ENCODE measurements at places on chromosomes 1 and 21. TPM values are rescaled to one million over a fixed set of nuclear protein-coding genes. Genes with fewer than 3 reads are reported as not detected.

The OPRD1 gene
- total RNA-seq: under 0.01 TPM

The ERO1B gene
- 1.6 TPM for total RNA-seq

The RASSF5 gene
- total RNA-seq: 2.8 TPM

The FCER1G gene
- not detected for total RNA-seq

The DNAJC28 gene
- total RNA-seq: 1.3 TPM

The KAZN gene
- total RNA-seq: 3.3 TPM

The SERINC2 gene
- 38.9 TPM for total RNA-seq

The S100A3 gene
- 8.6 TPM for total RNA-seq

The GPR161 gene
- total RNA-seq: 26.8 TPM

The CRABP2 gene
- 248 TPM for total RNA-seq

The SLAMF7 gene
- not detected for total RNA-seq

The TPTE gene
- not detected for total RNA-seq

The ADAR gene
- total RNA-seq: 73.9 TPM

The OR2T35 gene
- not detected for total RNA-seq

The PAQR6 gene
- total RNA-seq: 0.66 TPM

The KRTAP7-1 gene
- total RNA-seq: not detected

The IL12RB2 gene
- not detected for total RNA-seq

The PLA2G5 gene
- 6.9 TPM for total RNA-seq

The SYCP1 gene
- not detected for total RNA-seq

The NEGR1 gene
- total RNA-seq: 3.6 TPM

The NPPA gene
- total RNA-seq: not detected

The ADAMTSL4 gene
- total RNA-seq: 21.5 TPM

The NKAIN1 gene
- total RNA-seq: 0.33 TPM

The FNDC5 gene
- 0.87 TPM for total RNA-seq

The ASPM gene
- total RNA-seq: 2.0 TPM

The CELA2B gene
- total RNA-seq: not detected

The PCNX2 gene
- 37.7 TPM for total RNA-seq

The MYOC gene
- total RNA-seq: 1.2 TPM

The ZNF644 gene
- 36.1 TPM for total RNA-seq

The EXO1 gene
- total RNA-seq: 14.7 TPM

The MATN1 gene
- 0.33 TPM for total RNA-seq

The SMIM1 gene
- total RNA-seq: 2.8 TPM

The TMEM53 gene
- 6.3 TPM for total RNA-seq

The LCE6A gene
- total RNA-seq: not detected

The S100A7 gene
- total RNA-seq: not detected

The GNAT2 gene
- 0.17 TPM for total RNA-seq

The IGFN1 gene
- total RNA-seq: under 0.01 TPM

The DIO1 gene
- under 0.01 TPM for total RNA-seq

The PPIAL4G gene
- not detected for total RNA-seq

The MRAP gene
- total RNA-seq: not detected

The SORT1 gene
- 8.9 TPM for total RNA-seq

The KIF17 gene
- 1.5 TPM for total RNA-seq

The MPL gene
- total RNA-seq: not detected

The HOOK1 gene
- total RNA-seq: under 0.01 TPM

The ST6GALNAC3 gene
- total RNA-seq: 0.99 TPM

The TLR5 gene
- not detected for total RNA-seq

The ADCY10 gene
- 0.15 TPM for total RNA-seq

The ATP1A4 gene
- not detected for total RNA-seq

The CITED4 gene
- 2.5 TPM for total RNA-seq

The TDRD5 gene
- total RNA-seq: not detected

The FAM177B gene
- total RNA-seq: not detected

The TNFRSF14 gene
- 61.9 TPM for total RNA-seq

The CD1D gene
- not detected for total RNA-seq

The ENAH gene
- total RNA-seq: 99.9 TPM

The YY1AP1 gene
- total RNA-seq: 74.8 TPM

The LRIG2 gene
- 19.5 TPM for total RNA-seq

The STXBP3 gene
- 60.2 TPM for total RNA-seq

Data from smooth muscle cell of trachea (primary cell).